NCI-H82 (cell line): ENCODE measurements at places on chromosomes 6 and 20.

- no peak for DNase-seq
These were observed 26.0 kb upstream of the PLAGL1 start for GRCh38 chr6:144033816-144034735.

- no peak for DNase-seq
These were observed 101.4 kb downstream of the ZNF217 start for GRCh38 chr20:53492212-53492611.

DNA sequence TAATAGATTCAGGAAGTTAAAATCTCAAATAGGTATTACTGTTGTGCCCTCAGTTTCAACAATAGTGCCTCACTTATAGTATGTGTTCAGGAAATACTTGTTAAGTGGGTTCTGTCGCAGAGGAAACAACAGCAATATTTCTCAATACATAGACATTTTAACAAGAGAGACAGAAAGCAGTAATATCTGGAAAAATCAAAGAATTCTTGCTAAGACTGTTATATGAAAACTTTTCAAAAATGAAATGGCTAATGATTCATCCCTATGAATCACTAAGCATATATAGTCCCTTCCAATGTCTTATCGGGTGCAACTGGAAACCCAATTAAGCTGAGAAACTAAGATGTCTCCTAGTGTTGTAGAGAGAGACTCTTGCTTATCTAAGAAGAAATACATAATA lies 668.9 kb downstream of the TFAP2A start:
- DNase-seq, result no peak

DNA sequence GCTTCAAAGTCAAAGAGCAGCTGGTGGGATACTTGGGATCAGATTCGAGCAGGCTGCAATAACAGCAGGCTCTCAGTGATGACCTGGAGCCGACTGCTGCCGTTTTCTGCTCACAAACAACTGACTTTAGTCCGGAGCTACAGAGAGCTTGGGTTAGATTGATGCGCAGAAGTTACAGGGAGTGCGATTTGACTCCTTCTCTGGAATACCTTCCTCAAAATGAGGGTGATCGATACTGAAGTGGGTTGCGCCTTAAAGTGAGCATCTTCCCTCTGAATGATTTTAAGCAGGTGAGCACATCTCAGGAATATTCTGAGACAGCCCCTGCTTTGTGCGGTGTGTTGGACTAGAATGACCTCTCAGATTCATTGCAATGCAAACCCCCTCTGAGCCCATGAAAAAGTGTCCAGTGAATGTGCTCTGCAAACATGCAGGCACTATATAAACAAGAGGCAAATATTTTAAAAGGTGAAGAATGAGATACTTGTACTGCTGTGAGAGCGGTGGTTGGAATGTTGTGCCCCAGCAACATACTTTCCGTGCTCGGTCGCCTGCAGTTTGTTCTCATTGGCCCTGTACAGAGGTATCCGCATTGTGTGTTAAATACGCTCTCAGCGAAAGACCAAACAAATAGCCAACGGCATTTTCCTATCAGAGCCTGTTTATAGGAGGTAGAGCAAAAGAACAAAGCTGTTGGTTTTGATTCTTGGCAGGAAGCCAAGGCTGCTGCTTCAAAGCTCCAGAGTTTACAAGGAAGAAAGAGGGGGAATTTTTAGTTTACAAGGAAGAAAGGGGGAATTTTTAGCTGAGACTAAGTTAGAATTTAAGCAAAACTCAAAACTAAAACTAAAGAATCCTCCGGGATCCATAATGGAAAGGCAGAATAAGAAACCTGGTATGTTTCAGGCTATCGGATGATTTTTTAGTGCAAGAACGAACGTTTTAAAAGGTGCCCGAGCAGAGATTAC lies 67.7 kb downstream of the PHACTR2 start:
- DNase-seq, result peak; percentile 84

DNA sequence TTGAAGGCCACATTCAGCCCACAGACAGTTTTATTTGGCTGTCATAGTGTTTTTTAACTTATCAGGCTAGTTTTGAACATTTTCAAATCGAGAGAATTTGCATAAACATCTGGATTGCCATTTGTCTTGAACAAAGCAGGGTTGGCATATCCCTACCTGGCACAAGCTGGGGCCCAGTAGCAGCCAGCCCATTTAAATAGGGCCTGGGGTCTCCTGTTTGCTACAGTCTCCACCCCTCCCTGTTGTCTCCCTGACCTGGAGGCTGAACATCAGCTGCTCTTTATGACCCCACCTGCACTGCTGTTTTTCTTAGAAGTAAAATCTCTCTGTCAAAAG lies 10.5 kb downstream of the BCAS4 start:
- DNase-seq, result no peak
